ENCODE measurements at places on chromosomes 12 and 14.

GRCh38 chr12:508145-508544 is 48.4 kb downstream of the B4GALNT3 start:
- no peak for DNase-seq

- peak; percentile 51 for DNase-seq
Observed at GRCh38 chr12:87943762-87944161, 85.4 kb downstream of the C12orf50 start.

- peak; percentile 86 for DNase-seq
Observed at GRCh38 chr12:57452937-57453509, 2.1 kb upstream of the INHBE start.

DNA sequence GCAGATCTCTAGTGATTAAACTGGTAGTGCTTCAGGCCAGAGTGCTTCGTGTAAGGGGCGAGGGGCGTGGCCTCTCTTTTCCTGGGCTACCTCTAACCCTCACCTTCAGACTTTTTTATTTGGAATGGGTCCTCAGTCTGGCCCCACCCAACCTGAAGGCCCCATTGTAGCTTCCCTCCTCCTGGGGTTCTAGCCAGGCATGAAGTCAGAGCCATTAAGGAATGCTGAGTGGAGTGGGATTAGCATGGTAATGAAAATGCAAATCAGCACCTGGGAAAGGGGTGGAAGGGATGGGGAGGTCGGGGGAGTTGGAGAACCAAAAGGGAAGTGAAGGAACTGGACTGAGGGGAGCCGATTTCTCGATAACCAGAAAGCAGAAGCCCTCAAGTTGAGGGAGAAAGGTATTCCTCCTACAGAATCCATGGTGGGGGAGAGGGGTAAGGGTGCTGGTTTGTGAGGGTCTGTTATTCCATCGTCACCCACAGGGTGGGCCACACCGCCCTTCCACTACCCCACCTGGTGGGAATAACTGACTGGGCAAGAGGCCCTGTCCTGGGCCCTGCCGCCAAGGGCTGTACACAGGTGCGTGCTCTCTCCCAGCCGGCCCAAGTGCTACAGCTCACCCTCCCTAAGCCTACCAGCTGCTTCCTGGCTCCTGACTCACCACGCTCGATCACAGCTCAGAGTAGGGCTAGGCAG is 14.1 kb downstream of the ZFHX2 start:
- peak; percentile 66 for DNase-seq

GRCh38 chr12:39431797-39432196 is 11.1 kb downstream of the KIF21A start:
- DNase-seq: no peak

GRCh38 chr14:22018890-22019289 is 345.3 kb upstream of the OR4E1 start:
- no peak for DNase-seq

- peak; percentile 96 for DNase-seq
Observed at GRCh38 chr14:74955229-74956026, at the start of gene PGF. Gene PGF, minus strand, starts transcription at chr14:74955597. Its CDS starts 355 bp downstream, at chr14:74955242.

- DNase-seq: no peak
Observed at GRCh38 chr14:51548187-51548586, 103.5 kb upstream of the FRMD6 start.

DNA sequence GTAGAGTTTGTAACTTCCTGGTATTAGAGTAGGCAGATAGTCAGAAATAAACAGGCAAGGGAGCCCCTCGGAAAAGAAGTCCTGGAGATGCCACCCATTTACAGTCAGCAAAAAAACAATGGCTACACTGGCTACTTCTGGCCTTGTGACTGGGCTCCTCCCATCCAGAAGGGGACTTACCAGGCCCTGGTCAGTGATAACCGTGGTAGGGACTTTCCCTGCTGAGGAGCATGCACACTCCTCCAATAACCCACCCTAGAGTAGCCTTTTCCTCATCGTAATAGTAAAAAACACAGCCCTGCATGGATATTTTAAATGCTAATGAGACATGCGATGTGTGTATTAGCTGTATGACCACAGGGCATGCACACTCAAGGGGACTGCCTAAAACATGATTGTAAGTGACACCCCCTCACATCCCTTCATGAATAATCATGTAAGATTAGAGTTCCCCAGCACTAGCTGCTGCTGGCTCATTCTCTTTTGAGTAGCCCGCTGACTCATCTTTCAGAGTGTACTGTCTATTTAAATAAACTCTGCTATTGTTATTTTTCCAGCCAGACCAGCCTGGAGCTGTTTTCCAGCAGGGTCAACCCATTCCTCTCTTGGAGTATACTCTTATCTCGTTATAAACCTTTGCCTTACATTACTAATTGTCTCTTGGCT is 413.8 kb upstream of the TMTC1 start:
- DNase-seq: peak; percentile 75

All from osteoblast (primary cell).